ENCODE measurements at places on chromosomes 5 and 9. TPM values are rescaled to one million over a fixed set of nuclear protein-coding genes. Genes with fewer than 3 reads are reported as not detected.

GRCh38 chr5:50710838-50711237 is 44.4 kb downstream of the PARP8 start:
- no peak for DNase-seq

LRRTM2 gene
- total RNA-seq, result not detected

- DNase-seq, result no peak
Observed at GRCh38 chr5:378976-379742, 57.6 kb downstream of the AHRR start.

DNA sequence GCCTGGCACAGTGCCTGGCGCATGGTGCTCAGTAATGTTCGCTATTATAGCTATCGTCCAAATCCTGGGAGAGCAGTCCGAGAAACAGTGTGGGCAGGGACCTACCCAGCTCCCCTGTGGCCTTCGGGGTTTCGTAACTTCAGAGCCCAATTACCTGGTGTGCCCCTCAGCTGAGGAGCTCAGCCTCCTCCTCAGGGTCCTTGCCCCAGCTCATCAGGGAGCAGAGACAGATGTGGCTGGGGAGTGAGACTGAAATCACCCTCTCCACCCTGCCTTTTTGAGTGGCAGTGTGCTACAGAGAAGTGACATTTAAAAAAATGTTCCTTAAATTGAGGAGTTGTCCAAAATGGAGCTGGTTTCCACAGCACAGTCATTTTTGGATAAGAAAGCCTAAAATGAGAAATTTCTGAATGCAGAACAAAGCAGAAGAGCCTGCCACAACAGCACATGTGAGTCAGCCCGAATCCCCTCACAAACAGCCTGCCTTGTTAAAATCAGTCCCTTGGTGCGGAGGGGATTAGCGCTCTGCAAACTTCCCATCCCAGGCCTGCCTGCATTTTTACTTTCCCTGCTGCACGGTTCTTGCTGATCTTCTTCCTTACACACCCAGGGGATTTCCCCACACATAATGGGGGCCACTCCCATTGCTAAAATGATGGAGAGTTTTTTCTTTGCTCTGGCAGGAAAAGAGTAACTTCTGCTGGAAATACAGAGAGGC is 78.1 kb upstream of the PITX1 start:
- DNase-seq, result no peak

SPINK7 gene
- not detected for total RNA-seq

DNA sequence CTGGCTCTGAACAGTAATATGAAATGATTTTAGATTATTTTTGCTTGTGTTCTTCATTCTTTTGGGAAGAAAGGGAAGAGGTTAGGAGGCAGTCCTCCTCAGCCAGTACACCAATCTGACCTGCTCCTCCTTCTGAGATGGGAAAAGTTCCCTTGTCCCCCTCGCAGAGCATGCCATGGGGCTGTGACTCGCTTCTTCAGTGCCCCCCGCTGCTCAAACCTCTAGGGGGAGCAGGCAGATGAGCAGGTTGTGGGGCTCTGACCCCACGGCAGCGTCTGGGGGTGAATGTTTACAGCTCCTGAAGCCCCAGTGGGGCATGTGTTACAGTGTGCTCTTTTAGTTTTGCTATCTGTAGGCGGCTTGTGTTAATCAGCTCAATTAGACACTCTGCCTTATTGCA is 50.9 kb upstream of the KLF9 start:
- no peak for DNase-seq

All from A172 (cell line).